ENCODE measurements at places on chromosomes 3 and 15.

GRCh38 chr15:70617911-70618287 lies 145.5 kb downstream of the UACA start:
- no peak for DNase-seq

DNA sequence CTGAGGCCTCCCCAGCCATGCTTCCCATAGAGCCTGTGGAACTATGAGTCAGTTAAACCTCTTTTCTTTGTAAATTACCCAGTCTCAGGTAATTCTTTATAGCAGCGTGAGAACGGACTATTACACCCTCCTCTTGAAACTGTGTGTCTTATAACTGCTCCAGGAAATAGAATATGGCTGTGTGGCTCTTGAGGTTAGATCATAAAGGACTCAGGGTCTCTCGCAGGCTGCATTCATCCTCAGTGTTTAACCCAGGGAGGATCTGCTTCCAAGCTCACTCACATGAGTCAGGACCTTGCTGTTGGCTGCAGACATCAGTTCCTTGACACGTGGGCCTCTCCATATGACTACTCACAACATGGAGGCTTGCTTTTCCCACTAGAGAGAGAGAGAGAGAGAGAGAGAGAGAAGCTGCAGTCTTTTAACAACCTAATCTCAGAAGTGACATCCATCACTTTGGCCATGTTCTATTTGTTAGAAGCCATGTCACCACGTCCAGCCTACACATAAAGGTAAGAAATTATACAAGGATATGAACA lies 114.3 kb upstream of the UBE2E1 start:
- no peak for DNase-seq

DNA sequence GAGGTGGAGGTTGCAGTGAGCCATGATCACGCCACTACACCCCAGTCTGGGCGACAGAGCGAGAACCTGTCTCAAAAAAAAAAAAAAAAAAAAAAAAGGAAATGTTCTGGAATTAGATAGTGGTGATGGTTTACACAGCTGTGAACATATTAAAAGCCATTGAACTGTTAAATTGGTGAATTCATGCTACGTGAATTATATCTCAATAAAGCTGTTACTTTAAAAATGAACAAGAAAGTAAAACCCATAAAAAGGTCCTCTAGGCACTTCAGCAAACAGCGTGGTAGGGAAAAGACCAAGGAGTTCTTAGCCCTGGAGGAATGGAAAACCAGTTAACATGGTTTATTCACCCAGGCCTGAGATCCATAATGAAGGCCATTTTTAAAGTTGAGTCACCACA lies 180.1 kb downstream of the ATG7 start:
- DNase-seq: no peak

DNA sequence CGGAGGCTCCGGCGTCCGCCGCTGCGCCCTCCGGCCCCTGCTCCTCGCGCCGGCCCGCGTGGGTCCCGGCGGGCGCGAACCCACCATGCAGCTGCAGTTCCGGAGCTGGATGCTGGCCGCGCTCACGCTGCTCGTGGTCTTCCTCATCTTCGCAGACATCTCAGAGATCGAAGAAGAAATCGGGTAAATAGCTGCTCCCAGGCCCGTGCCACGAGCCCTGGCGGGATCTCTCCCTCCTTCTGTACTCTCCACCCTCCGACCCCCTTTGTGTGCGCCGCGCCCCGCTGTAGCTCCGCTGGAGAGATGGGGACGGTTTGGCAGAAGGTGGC lies 263 bp downstream of the ST8SIA2 start:
- DNase-seq: no peak

DNA sequence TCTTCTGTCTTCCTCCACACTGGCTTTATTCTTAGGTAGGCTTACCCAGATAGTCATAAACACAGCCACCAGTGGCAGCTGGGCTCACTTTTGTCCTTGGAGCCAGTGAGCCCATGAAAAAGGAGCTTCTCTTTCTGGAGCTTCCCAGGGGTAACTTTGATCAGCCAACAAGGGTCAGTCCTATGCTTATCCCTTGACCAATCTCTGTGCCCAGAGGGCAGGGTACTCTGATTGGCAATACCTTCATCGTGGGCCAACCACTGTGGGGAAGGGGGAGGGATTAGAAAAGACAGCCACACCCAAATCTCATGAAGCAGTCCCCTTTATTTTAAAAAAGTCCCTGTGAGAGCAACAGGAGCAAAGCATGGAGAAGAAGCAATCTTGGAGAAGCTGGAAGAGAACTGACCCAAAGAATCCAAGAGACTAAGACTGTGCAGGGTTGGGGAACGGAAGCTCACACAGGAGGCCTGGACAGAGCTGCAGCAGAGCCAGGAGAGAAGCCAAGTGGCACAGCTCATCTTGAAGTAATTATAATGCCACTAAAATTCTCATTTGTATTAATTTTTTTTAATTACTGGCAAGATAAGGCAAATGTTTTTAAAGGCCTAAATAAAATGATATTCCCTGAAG lies 70.4 kb downstream of the SSUH2 start:
- DNase-seq: no peak

DNA sequence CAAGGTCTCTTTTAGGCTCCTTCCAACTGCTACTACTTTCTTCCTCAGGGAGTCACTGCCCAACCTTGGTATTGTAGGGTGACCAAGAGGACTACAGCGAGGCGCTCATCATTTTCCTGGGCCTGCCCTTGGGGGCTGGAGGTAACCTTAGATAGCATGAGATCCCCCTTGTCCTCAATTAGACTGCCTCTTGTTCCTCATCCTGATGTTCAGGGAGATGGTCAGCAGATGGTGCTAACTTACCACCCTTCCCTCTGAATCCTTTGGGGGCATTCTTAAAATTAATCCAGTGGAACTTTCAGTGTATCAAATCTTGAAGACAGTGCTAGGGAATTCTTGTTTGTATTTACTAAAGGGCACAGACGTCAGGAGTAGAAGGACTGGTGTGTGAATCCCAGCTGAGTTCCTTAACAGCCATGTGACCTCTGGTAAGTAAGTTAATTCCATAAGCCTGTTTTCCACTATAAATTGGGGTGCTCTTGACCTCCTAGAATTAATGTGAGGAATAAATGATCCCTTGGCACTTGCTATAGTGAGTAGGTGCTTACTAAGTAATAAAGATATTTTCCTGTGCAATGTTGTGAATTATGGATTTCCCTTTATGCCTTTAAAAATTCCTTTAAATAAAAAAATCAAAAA lies 4.1 kb upstream of the CLPX start:
- no peak for DNase-seq

- no peak for DNase-seq
These were observed 77.1 kb downstream of the DUT start for GRCh38 chr15:48408327-48408726.

GRCh38 chr3:126132751-126133511 lies 47.5 kb downstream of the ALDH1L1 start:
- DNase-seq: no peak

- DNase-seq: no peak
These were observed 372.6 kb upstream of the NR2F2 start for GRCh38 chr15:95957861-95958260.

Data from stimulated activated CD8-positive, alpha-beta memory T cell treated with anti-CD3 and anti-CD28 coated beads, Interleukin-12 subunit alpha, Interleukin-12 subunit beta, amount 100 ng/mL, for 1 hour (primary cell).